ENCODE measurements at places on chromosomes 12 and 14.

DNA sequence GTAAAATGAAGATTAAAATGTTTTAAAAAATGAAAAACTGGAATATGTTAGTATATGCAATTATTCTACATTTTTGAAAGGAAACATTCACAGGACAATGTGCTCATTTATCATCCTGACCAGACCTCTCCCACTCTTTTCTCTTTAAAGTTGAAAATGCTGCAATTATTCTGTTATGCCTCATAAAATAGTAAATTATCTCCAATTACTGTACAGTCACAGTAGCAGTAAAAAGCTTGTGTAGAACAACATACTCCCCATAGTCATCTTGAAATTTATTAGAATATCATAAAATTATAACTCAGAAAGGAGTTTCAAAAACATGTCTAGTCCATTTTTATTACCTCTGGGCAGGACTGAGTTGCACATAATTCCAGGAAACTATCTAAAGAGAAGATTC, 250.3 kb downstream of the SYT1 start:
- no peak for ATAC-seq

DNA sequence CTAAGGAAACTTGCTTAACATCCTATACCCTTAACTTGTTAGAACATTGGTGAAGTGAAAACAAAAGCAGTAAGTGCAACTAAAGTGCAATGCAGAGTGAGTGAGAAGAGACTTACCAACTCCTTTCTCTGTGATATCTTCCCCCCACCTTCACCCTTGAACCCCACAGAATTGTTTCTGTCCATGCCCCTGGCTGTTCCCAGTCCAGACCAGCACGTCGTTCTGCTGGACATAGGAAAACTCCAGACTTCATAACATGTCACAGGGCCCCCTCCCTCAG, 91.9 kb downstream of the DAD1 start:
- ATAC-seq = no peak

DNA sequence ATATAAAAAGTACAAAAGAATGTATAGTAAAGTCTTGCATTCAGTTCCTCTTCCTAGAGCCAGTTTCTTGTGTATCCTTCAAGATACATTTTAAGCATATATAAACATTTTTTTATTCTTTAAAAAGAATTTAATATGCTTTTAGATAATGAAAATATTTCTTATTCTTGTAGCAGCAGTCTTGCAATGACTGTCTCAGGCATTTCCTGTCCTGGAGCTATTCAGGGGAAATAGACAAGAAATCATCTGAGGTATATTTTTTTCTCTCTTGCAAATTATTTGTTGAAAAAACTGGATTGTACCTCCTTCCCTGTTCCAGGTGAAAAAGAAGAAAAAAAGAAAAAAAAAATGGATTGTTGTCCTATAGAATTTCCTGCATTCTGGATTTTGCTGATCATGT, 17.0 kb upstream of the ERBB3 start:
- no peak for ATAC-seq

DNA sequence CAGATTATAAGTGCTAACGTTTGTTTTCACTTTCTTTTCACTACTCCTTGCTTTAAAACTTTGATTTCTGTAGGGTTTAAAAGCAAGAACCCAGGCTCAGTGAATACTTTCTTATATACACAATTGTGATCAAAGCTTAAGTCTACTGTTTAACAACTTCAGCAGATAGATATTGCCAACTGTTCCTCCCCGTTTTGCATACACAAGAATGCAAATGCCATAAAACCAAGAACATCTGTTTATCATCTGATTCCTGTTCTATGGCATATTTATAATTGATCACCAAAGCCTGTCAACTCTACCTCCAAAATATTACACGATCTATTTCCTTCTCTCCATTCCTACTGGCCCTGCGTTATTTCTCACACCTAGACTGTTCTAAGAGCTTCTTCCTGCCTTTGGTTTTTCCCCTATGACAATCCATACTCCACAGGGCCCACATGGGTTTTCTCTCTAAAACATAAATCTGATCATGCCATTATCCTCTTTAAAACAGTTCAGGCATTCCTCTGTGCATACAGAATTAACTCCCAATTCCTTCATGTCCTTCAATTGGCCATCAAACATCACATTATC, 15.9 kb downstream of the MED13L start:
- ATAC-seq = no peak

DNA sequence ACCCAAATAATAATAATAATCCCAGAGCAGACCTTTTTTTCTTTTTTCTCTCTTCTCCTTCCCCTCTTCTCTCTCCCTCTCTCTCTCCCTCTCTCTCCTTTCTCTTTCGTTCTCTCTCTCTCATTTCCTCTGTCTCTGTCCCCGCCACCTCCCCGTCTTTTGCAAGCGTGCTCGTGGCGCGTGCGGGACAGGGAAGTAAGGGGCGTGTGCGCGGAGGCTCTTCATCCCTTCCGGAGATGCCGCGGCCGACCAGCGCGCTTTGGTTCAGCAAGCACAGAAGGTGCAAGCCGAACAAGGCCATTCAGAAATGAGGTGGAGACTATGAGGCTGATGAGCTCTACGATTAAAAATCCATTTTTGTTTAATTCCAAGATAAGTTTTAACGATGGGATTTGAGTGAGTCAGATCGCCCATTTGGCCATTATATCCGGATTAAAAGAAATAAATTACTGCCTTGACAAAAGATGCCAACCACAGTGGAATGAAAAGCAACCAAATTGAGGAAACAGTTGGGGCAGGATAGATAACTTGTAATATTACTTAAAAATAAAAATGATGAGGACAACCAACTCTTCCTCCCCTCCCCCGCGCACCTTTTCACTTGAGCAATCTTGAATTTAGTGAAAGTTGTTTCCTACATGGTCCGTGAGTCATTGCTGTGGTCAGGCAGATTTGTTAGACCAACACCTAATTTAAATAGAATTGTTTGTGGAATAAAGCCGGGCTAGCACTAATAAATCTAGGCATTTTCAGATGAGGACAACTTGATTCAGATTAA, 1.2 kb upstream of the AMIGO2 start:
- ATAC-seq = peak; percentile 3
